ENCODE measurements at places on chromosomes 11 and 22.

GRCh38 chr11:134634897-134635831 is 223.1 kb upstream of the B3GAT1 start:
- no peak for DNase-seq

DNA sequence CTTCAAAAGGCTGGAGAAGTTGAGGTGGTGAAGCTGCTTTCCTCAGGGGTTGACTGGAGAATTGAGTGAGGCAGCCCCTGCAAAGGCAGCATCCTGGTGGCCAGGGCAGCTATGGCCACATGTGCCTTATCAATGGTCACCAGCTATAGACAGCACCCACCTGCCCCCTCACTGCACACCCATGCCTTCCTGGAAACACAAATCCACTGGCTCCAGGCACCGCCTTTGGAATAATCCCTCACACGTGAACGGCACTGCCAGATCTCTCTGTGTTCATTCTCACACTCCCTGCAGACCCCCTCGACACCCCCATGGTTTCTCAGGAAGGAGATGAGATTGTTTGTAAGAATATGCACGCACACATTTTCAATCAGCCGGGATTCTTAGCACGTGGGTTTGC is 1297.8 kb downstream of the TBC1D22A start:
- no peak for DNase-seq

DNA sequence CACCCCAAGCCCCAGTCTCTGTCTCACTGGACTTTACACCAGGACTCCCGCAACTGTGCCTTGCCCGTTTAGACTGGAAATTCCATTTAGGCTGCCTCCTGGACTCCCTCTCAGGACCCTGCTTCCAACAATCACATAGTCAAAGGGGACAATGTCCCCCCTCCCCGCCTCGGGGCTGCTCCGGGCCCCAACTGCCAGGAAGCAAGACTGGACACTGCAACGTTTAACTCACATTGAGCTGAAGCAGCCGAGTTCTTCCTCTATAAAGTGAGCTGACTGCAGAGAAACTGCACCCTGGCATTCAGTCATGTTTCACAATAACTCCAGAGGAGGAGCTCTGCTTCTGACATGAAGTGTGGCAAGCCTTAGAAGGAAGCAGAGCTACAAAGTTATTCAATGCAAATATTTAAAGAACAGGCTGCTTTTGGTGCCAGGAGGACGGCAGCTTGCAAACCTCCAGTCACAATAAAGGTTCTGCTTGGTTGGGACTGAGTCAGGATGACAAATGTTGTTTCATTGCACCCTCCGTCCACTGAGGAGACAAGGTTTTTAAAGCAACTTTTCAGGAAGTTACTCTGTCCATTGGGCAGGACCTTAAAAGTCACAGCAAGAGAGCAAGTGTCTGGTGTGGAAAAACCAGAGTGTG is 19.9 kb downstream of the PACSIN2 start:
- no peak for DNase-seq

- no peak for DNase-seq
Observed at GRCh38 chr11:74844072-74844471, 95.4 kb downstream of the RNF169 start.

GRCh38 chr11:83600661-83601060 is 314.5 kb upstream of the CCDC90B start:
- no peak for DNase-seq

- DNase-seq = no peak
Observed at GRCh38 chr22:32409977-32410376, 2.1 kb downstream of the RTCB start.

DNA sequence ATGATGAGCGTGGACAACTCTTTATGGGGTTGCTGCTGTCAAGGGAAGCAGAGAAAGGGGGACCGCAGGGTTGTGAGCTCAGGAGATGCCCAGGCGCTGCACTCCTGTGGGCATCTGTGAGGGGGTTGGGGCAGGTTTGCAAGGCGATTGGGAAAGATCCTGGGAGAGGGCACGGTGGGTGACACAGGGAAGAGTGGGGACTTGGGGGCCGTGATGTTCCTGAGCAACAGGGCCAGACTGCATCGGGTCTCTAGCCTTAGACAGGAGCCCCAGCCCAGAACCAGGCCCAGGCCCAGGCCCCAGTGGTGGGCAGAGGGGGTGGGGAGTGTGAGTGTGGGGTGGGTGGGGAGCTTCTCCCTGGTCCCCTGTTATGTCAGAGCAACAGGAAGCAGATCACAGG is 38.3 kb downstream of the CSF2RB start:
- no peak for DNase-seq

DNA sequence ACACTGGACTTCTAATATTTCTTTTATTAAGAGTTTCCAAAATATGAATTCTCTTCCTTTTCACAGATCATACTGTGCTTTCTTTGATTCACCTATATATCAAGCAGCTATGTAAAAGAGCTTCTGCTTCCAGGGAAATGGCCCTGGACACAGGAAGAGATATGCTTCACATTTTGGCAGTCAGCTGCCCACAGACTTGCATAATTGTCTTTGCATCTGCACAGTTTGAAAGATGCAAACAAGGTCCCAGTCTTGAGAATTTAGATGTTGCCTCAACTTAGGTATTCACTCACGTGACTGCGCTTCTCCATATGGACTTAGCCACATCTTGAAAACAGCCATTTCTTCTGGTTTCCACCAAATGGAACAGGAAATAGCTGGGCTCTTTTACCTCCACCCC is 92.3 kb upstream of the POU2AF2 start:
- DNase-seq = no peak

DNA sequence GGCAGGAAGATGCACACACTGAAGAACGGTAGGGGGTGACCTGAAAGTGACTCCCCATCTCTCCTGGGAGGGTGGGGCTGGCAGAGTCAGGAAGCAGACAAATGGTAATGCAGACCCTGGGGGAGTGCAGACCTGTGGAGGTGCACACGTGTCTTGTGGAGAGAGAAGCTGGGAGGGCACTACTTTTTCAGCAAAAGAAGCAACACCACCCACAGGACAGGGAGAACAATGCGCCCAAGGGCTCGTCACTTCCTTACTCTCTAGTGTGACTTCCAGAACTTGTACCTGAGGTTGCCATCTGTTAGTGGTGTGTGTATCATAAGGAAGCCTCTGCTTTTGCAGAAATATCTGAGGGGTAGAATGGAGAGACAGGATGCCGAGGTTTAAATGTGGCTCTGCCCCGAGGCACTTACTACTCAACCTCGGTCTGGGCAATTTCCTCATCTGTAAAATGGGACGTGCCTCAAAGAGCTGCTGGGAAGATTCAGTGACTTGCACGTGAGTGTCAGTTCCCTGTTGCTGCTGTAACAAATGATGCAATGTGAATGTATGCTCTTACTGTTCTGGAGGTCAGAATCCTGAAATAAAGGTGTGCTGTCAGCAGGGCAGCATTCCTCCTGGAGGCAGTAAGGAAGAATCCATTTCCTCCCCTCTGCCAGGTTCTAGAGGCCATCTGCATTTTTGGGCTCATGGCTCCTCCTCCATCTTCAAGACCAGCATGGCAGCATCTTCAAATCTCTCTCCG is 323.4 kb downstream of the SHANK2 start:
- DNase-seq = no peak

DNA sequence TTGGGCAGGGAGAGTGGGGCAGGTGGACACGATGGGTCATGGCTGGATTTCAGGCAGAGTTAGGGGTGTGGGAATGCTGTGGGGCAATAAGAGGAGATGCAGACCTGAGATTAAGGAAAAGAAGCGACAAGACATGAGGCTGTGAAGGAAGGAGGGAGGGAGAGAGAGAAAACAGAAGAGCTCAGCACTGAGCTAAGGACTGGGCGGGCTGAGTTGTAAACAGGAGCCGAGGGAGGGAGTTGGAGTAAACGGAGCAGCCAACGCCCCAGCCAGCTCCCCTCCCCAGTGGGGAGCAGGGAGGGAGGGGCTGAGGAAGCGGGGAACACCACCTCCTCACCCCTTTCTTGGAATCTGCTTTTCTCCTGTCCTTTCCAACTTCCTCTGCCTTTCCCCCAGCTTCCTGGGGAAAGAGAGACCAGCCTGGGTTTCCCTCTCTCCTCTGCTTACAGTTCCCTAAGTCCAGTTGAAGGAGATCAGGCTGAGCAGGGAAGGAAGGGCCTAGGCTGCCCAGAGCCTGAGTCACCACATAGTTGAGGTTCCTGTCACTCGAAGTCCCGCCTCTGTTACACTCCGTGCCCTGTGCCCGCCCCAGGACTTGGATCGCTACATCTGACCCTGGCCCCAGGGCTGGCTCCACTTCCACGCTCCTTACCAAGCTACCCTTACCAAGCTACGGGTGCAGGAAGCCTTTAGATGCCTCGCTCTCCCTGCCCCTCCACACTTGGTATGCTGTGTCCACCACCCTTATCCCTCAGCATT is 6.7 kb upstream of the AHNAK start:
- no peak for DNase-seq

GRCh38 chr22:42434748-42435425 is 2.7 kb upstream of the NFAM1 start:
- no peak for DNase-seq

- no peak for DNase-seq
Observed at GRCh38 chr22:41023299-41023623, 69.1 kb upstream of the EP300 start.

DNA sequence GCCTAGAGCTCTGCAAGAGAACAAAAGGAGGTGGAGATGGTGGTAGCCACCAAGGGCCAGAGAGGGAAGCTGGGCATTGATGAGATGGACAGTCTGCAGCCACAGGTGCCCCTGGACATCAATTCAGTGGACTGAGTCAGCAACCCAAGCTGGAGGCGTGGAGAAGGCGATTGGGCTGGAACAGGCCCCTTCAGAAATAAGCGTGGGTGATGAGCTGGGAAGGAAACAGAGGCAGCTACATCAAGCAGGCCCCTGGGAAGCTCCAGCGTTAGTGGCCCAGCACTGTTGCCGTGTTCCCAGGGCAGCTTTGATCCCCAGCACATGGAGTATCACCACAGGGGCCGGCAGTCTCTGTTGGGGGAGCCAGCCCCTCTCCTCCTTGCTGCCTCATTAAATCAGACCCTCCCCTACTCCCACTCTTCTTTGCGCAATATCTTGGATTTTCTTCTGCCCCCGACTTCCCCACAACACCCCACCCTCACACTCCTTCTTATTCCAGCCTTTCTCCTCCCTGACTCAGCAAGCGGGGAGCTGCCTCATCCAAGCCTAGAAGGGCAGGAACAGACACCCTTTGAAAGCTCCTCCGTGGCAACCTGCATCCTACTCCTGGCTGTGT is 31.7 kb upstream of the OAF start:
- DNase-seq = no peak

DNA sequence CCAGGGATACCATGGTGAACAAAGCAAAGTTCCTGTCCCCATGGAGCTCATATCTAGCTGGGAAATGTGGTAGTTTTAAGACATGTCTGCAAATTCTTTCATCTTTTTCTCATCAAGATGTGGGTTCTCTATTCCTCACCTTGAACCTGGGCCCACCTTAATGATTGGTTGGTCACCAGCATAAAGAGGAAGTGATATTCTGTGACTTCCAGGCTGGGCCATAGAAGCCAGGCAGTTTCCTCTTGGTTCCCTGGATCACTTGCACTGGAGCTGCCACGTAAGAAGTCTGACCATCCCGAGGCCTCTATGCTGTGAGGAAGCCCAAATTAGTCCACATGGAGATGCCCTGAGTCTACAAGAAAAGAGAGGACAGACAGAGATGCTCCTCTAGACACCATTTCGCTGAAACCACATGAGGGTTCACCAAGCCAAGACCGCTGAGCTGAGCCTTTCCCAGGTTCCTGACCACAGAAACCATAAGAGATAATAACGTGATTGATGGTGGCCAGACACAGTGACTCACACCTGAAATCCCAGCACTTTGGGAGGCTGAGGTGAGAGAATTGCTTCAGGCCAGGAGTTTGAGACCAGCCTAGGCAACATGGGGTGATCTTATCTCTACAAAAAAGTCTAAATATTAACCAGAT is 119.5 kb upstream of the ISX start:
- no peak for DNase-seq

GRCh38 chr11:26076233-26076990 is 255.5 kb upstream of the ANO3 start:
- no peak for DNase-seq

DNA sequence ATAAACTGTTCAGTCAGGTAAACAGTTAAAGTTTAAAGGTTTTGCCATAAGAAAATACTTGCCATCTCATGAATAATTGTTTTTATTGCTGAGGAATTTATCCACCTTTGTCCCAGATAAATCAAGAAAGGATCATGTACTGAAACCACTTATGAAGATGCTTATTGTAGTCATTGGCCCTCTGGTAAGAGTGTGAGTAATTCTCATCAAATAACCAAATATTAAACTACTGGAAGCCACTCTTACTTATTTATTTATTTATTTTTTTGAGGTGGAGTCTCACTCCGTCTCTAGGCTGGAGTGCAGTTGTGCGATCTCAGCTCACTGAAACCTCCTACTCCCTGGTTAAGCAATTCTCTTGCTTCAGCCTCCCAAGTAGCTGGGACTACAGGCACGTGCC is 35.1 kb downstream of the TMEM135 start:
- no peak for DNase-seq

DNA sequence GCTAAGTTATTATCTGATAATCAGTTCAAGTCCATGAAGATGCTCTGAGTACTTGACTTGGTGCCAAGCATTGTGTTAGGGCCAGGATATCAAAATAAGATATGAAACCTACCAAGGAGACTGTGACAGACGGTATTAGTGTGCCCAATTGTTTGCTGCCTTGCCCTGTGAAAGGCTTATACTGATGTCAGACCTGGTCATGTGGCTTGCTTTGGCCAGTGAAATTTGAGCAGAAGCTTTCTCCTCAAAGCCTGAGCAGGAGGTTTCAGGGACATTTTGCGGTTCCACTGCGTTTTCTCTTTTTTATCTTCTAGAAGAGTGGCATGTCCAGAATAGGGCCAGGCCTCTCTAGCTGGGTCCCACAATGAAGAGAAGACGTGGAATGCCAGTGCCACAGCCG is 15.8 kb upstream of the PKNOX2 start:
- DNase-seq = no peak

GRCh38 chr11:91100427-91100826 is 877.6 kb upstream of the CHORDC1 start:
- DNase-seq = no peak

DNA sequence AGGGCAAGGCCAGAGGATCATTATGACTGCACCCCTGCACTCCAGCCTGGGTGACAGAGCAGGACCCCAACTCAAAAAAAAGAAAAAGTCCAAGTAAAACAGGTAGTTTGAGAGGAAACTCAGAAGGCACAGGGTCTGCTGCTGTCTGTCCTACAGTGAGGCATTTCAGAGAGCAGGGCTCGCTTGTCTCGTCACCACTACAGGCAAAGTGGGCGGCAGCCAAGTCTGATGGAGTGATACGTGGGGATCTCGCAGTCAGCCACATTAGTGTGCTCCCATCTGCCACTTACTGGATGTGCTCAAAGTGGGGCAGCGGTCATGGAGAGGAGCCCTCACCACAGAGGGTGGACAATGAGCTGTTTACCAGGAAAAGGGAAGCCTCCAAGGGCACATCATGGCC is 42.1 kb downstream of the PI4KA start:
- no peak for DNase-seq

- DNase-seq = no peak
Observed at GRCh38 chr11:111477898-111478297, 34.3 kb downstream of the BTG4 start.

DNA sequence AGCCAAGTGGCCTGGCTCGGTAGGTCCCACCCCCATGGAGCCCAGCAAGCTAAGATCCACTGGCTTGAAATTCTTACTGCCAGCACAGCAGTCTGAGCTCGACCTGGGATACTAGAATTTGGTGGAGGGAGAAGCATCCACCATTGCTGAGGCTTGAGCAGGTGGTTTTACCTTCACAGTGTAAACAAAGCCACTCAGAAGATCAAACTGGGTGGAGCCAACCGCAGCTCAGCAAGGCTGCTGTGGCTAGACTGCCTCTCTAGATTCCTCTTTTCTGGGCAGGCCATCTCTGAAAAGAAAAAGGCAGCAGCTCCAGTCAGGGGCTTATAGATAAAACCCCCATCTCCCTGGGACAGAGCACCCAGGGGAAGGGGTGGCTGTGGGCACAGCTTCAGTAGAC is 22.3 kb upstream of the OR5B21 start:
- DNase-seq = no peak

Measured in stimulated activated CD8-positive, alpha-beta memory T cell treated with anti-CD3 and anti-CD28 coated beads, Interleukin-15, amount 100 ng/mL, for 24 hours (primary cell).